SJSA1 (cell line): ENCODE measurements at places on chromosomes 7 and 10. TPM values are rescaled to one million over a fixed set of nuclear protein-coding genes. Genes with fewer than 3 reads are reported as not detected.

GRCh38 chr10:91856637-91857036 lies 52.6 kb downstream of the FGFBP3 start:
- DNase-seq = no peak

CSTF2T gene
- total RNA-seq = 25.8 and 32.7 TPM in 2 replicates

DNA sequence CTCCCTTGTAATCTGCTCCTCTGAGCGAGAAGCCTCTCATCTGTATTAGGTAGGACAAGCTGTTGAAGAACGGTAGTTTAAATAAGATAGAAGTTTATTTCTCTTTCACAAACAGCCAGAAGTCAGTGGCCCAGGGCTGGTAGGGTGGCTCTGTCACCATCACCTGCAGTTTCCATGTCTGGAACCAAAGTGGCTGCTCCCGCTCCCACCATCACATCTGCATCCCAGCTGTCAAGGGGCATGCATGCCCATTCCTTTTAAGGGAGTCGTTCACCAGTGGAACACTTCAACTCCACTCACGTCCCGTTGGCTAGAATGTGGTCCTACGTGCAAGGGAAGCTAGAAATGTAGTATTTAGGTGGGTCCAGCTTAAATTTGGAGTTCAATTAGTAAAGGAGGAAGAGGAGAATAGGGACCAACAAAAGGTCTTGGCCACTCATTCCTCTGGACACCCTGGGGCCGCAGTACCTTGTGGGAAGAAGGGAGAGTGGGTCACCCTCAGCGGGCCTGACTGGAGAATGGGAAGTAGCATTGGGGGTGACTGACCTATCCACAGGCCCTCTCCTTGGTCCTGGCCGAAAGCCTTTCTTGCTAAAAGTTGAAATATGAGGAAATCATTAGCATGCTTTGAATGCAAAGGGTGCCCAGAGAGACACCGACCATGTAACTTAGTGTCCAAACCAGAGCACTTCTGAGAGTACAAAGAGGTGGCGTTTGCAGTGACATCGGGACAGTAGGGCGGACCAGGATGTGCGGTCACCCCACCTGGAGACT lies 48.0 kb downstream of the ELFN1 start:
- no peak for DNase-seq

GRCh38 chr10:132946311-132946710 lies 3.9 kb upstream of the CFAP46 start:
- no peak for DNase-seq

DNA sequence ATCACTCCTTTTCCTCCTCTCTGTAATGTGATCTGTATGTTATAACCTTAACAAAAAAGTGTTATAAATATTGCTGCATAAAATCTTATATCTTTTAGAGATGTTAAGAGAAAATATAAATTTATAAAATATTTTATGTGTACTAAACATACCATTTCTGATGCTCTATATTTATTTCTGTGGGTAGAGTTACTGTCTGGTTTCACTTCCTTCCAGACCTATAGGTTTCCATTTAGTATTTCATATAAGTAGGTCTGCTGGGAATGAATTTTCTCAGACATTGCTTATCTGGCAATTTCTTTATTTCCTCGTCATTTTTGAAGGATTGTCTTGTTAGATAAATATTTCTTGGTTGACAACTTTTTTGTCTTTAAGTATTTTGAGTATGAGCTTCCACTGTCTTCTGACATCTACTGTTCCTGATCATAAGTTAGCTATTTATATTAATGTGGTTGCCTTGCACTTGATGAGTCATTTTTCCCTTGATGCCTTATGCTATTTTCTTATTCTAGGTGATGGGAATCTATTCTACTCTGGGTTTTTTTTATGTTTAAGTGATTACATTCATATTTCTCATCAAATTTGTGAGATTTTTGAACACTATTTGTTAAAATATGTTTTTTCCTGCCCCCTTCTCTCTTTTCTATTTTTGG lies 11.2 kb upstream of the THSD7A start:
- DNase-seq = no peak

- DNase-seq = no peak
Measured at GRCh38 chr7:38021892-38022291, 101.5 kb downstream of the EPDR1 start.

GRCh38 chr10:60901561-60902235 lies 42.3 kb downstream of the RHOBTB1 start:
- no peak for DNase-seq

DNA sequence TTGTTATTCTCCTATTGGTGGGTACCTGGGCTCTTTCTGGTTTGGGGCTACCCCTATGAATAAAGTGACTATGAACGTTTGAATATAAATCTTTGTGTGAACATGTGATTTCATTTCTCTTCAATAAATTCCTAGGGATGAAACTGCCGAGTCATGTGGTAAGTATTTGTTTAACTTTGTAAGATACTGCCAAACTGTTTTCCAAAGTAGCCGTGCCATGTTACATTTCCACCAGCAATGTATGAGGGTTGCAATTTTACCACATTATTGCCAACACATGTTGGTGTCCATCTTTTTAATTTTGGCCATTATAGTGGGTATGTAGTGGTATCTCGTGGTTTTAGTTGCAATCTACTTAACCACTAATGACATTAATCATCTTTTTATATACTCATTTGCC lies 94.7 kb downstream of the ZNRF2 start:
- DNase-seq = no peak
